Esophagus squamous epithelium (tissue), 5 donors: ENCODE measurements at places on chromosomes 4 and X.

GRCh38 chr4:90852237-90852636, 725.0 kb downstream of the CCSER1 start:
- no peak for DNase-seq
- no peak overlapping the region for H3K4me3 ChIP-seq
- no peak overlapping the region for H3K27ac ChIP-seq

GRCh38 chr4:40699648-40700047, 50.1 kb upstream of the NSUN7 start:
- H3K27ac ChIP-seq = no peak overlapping the region
- H3K36me3 ChIP-seq = no peaks in the 10 kb centered on the region
- H3K4me3 ChIP-seq = no peak overlapping the region

DNA sequence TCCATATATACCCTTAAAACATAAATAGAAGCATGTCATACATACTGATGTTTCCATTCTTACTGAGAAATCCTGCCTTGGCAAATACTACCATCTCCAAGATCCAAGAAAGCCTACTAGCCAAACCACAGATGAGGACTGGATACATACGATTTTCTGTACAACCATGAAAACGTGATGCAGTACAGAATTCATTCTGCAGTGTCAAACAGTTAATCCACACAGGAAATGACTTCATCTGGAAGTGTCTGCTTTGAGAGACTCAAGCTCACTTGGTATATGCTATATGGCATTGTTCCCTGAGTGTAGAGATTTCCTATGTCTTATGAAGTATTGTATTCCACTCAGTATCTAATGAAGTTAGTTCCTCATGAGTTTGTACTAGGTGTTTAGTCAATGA, 94.3 kb downstream of the CT47B1 start:
- no peaks in the 10 kb centered on the region for H3K4me1 ChIP-seq
- H3K27me3 ChIP-seq = no peaks in the 10 kb centered on the region
- no peak overlapping the region for H3K4me3 ChIP-seq
- H3K36me3 ChIP-seq = no peaks in the 10 kb centered on the region

DNA sequence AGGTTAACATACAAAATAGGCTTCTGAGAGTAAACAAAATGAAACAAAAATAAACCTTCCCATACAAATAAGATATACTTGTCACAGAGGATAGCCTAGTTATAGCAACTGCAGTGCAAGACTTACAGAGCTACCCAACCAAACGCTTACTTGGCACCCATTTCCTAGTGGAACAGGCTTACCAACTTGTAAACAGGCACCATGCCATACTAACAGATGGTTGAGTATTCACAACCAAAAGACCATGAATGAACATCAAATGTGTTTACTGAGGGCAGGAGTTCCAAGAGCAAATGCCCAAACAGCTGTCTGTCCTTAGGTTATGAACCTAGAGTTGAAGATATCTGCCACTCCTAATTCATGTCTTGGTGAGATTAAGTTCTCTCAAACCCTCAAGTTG, 2629.2 kb downstream of the PCDH7 start:
- no peaks in the 10 kb centered on the region for H3K27me3 ChIP-seq
- no peaks in the 10 kb centered on the region for H3K36me3 ChIP-seq
- peaks cover 4% of the 10 kb centered on the region for H3K4me1 ChIP-seq

DNA sequence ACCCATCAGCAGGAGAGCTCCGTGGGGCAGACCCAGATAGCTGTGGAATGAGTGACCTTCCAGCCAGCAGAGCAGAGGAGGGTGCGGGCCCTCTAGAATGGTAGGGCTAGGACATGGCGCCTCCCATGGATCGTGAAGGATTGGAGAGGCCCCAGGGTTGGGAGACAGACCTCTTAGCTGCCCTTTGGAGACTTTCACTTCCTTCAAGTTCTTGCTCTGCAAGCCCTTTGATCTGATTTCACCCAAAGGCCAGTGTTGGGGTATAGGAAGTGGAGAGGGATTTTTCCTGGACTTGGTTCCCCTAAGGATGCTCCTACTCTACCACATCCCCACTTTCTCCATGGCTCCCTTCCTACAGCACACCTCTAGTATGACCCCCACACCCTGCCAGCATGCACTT, 3.0 kb downstream of the SASH3 start:
- H3K4me3 ChIP-seq = no peak overlapping the region
- no peak for DNase-seq
- H3K27me3 ChIP-seq = no peaks in the 10 kb centered on the region
- H3K27ac ChIP-seq = no peak overlapping the region
- no peaks in the 10 kb centered on the region for H3K4me1 ChIP-seq

DNA sequence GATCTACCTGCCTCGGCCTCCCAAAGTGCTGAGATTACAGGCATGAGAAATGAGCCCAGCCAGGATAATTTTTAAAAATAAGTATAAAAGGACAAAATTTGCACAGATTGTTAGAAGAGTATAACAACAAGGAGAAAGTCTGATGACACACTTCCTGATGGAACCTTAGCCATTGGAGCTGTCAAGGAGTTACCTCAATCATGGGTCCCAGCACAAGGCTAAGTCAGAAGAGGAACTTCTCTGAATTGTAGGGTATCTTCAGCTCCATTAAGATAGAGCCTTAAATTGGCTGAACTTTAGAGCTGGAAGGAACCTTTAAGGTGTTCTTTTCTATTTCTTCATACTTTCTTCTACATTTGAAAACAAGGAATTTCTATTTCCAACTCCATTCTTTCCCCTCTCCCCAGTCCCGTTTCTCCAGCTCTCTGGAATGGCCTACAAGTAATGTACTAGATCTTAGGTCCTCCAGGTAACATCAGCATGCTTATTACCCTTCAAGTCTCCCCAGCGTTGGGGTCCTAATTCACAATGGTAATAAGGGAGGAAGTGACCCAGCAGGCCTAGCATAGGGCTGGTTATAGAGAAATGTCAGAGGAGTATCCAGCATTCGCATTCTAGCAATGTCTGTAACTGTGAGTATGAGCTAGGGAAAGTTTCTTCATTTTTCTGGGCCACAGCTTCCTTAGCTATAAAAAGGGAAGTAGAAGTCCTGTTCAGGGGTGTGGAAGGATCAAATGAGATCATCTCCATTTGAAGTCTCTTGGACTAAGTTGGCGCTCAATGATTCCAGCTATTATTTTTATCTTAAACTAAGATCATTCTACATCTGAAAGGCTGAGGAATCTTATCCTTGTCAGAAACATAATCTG, 18.5 kb upstream of the RBPJ start:
- no peak overlapping the region for H3K4me3 ChIP-seq
- no peak overlapping the region for H3K27ac ChIP-seq
- no peaks in the 10 kb centered on the region for H3K36me3 ChIP-seq
- DNase-seq = no peak
- H3K4me1 ChIP-seq = no peaks in the 10 kb centered on the region

DNA sequence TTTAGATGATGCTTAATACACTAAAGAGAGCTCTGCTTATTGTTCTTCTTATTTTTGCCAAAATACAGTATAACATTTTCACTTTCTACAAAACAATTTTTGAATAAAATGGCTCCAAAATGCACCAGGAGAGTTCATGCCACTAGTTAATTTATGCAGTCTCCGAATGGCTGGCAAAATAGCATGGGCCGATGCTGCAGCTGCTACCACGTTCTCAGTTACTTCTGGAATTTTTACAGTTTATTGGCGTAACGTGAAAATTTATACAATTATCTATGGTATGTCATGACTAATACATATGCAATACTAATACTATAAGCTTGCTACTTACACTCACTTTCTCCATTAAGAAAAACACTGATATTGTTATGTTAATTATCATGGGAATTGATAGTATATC, 16.5 kb downstream of the KLHL13 start:
- DNase-seq = no peak
- no peaks in the 10 kb centered on the region for H3K36me3 ChIP-seq
- H3K4me1 ChIP-seq = no peaks in the 10 kb centered on the region

DNA sequence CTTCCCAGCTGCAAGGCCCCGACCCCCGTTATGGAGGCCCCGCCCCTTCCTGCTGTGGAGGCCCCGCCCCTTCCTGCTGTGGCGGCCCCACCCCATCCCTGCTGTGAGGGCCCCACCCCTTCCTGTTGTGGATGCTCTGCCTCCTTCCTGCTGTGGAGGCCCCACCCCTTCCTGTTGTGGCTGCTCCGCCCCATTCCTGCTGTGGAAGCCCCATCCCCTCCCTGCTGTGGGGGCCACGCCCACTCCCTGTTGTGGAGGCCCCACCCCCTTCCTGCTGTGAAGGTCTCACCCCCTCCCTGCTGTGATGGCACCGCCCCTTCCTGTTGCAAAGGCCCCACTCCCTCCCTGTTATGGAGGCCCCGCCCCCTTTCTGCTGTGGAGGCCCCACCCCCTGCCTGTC, 104.9 kb upstream of the PSAPL1 start:
- DNase-seq = no peak
- H3K4me1 ChIP-seq = no peaks in the 10 kb centered on the region
- no peak overlapping the region for H3K27ac ChIP-seq
- no peaks in the 10 kb centered on the region for H3K27me3 ChIP-seq
- no peaks in the 10 kb centered on the region for H3K36me3 ChIP-seq
- no peak overlapping the region for H3K4me3 ChIP-seq

GRCh38 chrX:142251202-142251601, 46.1 kb upstream of the MAGEC2 start:
- no peaks in the 10 kb centered on the region for H3K4me1 ChIP-seq
- no peak overlapping the region for H3K4me3 ChIP-seq
- H3K27me3 ChIP-seq = no peaks in the 10 kb centered on the region

GRCh38 chrX:44708470-44708869, 135.4 kb upstream of the DUSP21 start:
- DNase-seq = no peak
- H3K27me3 ChIP-seq = no peaks in the 10 kb centered on the region
- no peaks in the 10 kb centered on the region for H3K4me1 ChIP-seq
- H3K27ac ChIP-seq = no peak overlapping the region
- no peaks in the 10 kb centered on the region for H3K36me3 ChIP-seq

DNA sequence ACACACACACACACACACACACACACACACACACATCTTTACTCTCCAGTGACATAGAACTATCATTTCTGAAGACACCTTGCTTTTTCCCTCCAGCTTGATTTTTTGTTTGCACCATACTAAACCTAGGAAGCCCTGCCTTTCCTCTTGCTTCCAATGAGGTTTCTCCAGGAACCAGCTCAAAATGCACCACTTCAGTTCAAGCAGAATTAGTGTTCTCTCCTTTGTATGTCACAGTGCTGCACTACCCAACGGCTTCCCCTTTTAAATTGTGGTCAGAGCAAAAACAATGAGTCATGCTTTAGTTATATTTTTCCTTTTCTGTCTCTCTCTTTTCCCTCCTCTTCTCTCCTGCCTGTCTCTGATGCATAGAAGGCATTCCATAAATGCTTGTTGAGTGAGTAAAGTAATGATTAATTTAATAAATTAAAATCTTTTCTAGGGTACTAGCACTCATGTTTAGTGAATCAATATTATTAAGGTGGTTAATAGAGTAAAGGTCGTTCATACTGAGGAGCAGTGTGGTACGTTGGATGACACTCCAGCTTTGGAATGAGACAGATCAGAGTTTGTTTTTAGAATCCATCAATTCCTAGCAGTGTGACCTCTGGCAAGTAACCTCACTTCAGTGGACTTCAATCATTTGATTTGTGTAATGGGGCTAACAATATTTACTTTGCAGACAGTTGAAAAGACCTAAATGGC, 5.9 kb downstream of the RTL3 start:
- H3K27ac ChIP-seq = no peak overlapping the region
- no peaks in the 10 kb centered on the region for H3K27me3 ChIP-seq
- peaks cover 4% of the 10 kb centered on the region for H3K4me1 ChIP-seq
- H3K36me3 ChIP-seq = no peaks in the 10 kb centered on the region

GRCh38 chr4:72405417-72405816, 163.6 kb downstream of the ADAMTS3 start:
- no peak overlapping the region for H3K4me3 ChIP-seq
- H3K36me3 ChIP-seq = no peaks in the 10 kb centered on the region
- H3K27ac ChIP-seq = no peak overlapping the region
- no peaks in the 10 kb centered on the region for H3K27me3 ChIP-seq
- no peak for DNase-seq

DNA sequence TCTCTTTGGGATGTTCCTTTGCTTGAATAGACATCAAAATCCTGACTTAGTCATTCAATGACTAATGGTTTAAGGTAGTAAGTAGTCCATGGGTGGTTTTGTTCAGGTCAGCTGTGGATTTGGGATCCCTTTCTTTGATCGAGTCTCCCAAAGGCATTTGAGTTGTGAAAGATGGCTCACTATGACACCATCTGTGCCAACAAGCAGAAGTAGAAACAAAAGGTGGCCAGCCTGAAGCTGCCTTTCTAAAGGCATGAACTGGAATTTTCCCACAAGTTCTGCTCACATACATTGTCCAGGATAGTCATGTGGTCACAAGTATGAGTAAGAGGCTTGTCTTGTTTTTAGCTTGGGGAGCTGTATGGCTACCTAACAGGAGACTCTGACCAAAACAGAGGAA, 129.9 kb downstream of the CCNG2 start:
- DNase-seq = no peak
- no peaks in the 10 kb centered on the region for H3K36me3 ChIP-seq
- H3K4me3 ChIP-seq = no peak overlapping the region
- no peaks in the 10 kb centered on the region for H3K27me3 ChIP-seq
- no peaks in the 10 kb centered on the region for H3K4me1 ChIP-seq
- H3K27ac ChIP-seq = no peak overlapping the region

DNA sequence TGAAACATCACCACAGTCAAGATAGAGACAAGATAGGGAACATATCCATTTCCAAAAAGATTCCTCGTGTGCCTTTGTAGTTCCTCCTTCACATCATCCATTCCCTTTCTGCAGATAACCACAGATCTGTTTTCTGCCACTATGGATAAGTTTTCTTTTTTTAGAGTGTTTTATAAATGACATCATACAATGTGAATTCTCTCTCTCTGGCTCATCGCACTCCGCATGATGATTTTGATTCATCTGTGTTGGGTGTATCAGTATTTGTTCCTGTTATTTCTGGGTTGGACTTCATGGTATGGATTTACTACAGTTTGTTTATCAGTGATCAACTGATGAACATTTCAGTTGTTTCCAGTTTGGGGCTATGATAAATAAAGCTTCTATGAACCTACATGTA, 23.2 kb upstream of the ANXA3 start:
- H3K27me3 ChIP-seq = no peaks in the 10 kb centered on the region
- no peak overlapping the region for H3K27ac ChIP-seq
- no peak for DNase-seq

GRCh38 chr4:147760695-147761094, 28.8 kb downstream of the ARHGAP10 start:
- no peaks in the 10 kb centered on the region for H3K4me1 ChIP-seq
- no peak overlapping the region for H3K27ac ChIP-seq
- H3K4me3 ChIP-seq = no peak overlapping the region
- H3K27me3 ChIP-seq = no peaks in the 10 kb centered on the region
- no peak for DNase-seq

DNA sequence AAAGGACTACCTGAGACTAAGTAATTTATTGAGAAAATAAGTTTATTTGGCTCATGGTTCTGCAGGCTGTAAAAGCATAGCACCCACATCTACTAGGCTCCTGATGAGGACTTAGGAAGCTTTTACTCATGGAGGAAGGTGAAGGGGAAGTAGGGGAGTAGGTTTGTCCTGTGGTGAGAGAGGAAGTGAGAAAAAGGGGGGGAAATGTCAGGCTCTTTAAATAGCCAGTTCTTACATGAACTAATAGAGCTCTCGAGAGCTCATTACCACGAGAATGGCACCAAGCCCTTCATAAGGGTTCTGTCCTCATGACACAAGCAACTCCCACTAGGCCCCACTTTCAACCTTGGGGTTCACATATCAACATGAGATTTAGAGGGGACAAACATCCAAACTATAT, 125.5 kb upstream of the NRK start:
- DNase-seq = no peak
- H3K4me1 ChIP-seq = no peaks in the 10 kb centered on the region
- H3K27ac ChIP-seq = no peak overlapping the region
- no peaks in the 10 kb centered on the region for H3K36me3 ChIP-seq
- H3K4me3 ChIP-seq = no peak overlapping the region
